ENCODE measurements at places on chromosomes 2 and 18.

DNA sequence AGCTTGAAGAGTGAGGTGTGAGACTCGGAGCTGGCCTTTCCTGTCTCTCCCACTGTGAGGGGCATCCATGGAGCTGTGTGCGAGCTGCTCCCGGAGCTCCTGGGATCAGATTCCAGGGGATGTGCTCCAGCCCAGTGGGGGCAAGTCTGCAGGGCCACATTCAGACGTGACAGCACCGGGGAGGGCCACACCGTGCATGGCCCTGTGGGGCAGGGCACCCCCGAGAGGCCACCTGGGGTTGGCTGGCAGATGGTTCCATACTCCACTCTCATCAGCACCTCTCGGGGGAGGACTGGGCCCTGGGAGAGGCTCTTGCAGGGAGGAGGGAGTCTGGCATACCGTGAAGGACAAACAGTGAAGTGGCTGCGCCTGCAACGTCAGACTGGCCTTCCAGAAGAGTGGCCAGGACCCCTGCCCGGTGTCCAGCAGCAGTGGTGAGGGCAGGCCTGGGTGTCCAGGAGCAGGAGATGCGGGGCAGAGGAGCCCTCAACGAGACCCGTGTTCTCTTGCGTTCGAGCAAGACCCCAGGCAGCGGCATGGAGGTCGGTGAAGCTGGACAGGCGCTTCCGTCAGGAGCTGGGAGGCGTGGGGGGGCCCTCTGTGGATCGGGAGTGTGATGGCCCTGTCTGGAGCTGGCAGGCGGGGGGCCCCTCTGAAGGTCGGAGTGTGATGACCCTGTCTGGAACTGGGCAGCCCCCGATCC lies 84.3 kb downstream of the ASB1 start:
- DNase-seq: no peak

DNA sequence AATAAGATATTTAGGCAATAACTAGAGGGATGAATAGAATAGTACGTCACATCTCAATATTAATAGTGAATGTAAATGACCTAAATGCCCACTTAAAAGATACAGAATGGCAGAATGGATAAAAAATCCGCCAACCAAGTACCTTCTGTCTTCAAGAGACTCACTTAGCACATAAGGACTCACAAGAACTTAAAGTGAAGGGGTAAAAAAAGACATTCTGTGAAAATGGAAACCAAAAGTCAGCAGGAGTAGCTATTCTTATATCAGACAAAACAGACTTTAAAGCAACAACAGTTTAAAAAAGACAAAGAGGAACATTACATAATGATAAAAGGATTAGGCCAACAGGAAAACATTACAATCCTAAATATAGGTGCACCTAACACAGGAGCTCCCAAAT lies 56.7 kb upstream of the DSC1 start:
- no peak for DNase-seq

DNA sequence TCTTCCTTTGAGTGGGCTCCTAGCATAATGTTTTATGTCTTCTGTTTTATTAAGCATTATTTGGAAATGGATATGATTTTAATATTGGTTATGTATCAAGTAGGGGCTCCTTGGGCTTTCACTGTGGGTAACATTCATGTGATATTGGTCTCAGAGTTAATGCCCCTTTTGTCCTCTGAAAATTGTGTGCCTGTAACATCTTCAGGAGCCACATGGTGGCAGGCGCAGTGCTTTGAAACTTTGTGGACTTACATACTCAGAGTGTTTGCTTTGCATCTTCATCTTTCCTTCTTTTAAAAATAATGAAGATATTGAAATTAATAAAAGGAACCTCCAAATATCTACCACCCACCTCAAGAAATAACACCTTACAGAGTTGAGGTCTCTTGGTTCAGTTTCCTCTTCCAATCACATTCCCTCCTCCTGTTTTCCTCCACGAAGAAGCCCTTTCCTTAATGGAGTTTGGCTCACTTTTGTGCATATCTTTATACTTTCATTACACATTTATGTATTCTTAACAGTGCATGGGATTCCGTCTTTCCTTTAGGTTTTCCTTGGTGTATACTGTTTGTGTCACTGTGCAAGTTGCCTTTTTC lies 73.5 kb downstream of the LIMS1 start:
- no peak for DNase-seq

- no peak for DNase-seq
Observed at GRCh38 chr18:61079714-61080113, 253.5 kb upstream of the CDH20 start.

DNA sequence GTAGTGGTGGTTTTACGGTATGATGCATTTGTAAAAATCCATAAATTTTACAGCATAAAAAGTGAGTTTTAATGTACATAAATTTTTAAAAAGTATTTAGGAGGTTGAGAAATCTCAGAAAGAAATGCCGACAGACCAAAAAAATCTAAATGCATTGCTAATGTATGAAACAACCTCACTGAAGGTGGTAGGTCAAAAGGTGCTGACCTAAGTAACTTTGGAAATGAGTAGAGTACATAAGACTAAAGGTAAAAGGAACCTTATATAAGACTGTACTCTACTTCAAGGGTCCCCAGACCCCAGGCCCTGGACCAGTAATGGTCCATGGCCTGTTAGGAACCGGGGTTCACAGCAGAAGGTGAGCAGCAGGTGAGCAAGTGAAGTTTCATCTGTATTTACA lies 163.4 kb downstream of the COL6A3 start:
- no peak for DNase-seq

DNA sequence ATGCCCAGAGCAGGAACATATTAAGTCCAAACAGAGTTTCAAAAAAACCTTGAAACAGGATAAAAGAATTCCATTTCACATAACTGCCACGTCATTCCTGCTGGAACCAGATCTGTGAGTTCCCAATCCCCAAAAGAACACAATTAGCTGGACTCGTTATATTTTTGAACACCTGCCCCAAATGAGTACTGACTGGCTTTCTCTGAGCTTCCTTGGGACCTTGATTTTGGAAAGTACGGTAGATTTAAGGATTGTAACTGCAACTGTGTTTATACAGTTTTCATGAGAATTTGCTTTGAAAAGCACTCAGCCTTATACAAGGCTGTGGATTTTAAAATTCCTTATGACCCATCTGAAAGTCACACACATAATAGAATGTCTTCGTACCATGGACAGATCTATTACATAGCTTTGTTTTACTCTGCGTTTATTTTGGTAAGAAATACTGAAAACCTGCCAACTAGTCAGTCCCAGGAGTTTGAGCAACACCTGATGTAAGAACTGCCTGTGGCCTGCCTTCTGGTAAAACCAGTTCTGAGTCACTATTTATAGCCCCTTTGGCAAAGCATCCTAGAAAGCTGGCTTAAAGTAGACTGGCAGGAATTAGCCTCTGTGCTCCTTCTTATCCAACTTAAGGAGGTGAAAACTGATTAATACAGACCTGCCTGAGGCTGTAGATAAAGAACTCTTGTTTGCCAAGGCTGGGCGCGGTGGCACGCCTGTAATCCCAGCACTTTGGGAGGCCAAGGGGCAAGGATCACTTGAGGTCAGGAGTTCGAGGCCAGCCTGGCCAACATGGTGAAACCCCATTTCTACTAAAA lies 48.1 kb downstream of the MERTK start:
- no peak for DNase-seq

GRCh38 chr2:9010866-9011265 lies 7.4 kb upstream of the MBOAT2 start:
- no peak for DNase-seq

GRCh38 chr2:52311862-52312261 lies 1279.9 kb upstream of the NRXN1 start:
- no peak for DNase-seq

- no peak for DNase-seq
Observed at GRCh38 chr2:127650041-127650784, 4.3 kb downstream of the GPR17 start.

GRCh38 chr18:49168281-49168985 lies 217.7 kb upstream of the SMAD7 start:
- no peak for DNase-seq

- DNase-seq: no peak
Observed at GRCh38 chr2:27160191-27160590, 11.4 kb downstream of the TCF23 start.

GRCh38 chr2:40752796-40753195 lies 300.9 kb upstream of the SLC8A1 start:
- no peak for DNase-seq

- DNase-seq: no peak
Observed at GRCh38 chr2:767440-767839, 90.2 kb upstream of the TMEM18 start.

DNA sequence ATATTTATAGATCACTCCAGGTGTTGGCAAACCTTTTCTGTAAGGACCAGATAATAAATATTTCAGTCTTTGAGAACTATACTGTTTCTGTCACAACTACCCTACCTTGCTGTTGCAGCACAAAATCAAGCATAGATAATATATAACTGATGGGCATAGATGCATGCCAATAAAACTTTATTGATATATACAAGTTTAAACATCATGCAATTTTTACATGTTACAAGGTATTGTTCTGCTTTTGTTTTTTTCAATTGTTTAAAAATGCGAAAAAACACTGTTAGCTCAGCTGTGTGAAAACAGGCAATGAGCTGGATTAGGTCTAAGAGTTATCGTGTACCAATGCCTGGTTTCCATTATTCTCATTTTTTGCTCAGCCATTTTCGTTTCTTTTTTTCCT lies 47.6 kb upstream of the FN1 start:
- no peak for DNase-seq

- DNase-seq: no peak
Observed at GRCh38 chr2:158120664-158121641, 19.3 kb downstream of the UPP2 start.

DNA sequence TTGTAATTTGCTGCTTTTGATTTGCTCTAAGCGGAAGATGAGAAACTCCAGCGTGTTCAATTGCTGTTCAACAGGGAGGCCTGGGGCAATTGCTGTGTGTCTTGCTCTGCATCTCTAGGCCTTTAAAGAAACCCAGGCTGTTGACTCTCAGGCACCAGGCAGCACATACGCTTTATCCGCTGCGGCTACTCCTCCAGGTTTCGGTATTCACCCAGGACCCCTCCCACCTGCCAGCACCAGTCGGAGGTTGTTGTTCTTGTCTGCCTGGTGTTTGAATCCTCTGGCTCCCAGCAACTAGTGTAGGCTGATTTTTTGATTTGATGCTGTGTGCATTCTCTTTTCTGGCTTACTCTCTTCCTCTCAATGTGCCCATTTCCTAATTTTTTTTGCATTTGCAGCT lies 383.1 kb downstream of the TSN start:
- no peak for DNase-seq

- DNase-seq: no peak
Observed at GRCh38 chr2:86617153-86617552, 6.5 kb downstream of the RNF103 start.

DNA sequence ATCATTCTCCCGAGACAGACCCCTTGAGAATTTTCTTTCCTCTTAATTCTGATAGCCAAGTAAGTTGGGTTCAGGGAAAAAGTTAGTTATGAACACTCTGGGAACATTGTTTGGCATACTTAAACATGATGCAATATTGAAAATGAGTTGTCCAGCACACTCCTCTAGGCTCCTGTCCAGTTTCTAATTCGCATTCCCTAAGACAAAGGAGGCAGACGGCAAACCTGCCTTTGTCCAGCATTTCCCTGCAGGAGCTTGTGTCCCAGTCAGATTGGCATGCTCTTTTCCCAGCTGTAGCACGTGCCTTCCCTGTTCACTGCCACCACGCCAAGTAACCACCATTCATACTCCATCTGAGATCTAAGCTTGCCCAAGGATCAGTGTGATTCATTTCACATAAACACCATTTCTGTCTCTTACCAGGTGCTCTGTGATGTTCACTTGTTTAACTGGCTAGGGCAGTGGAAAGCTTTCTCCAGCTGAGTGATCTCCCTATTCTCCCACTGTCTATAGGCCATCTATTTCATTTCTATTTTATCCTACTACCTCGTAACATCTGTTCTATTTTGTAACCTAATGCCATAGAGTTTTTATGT lies 150.0 kb upstream of the EPB41L3 start:
- DNase-seq: peak; percentile 70

DNA sequence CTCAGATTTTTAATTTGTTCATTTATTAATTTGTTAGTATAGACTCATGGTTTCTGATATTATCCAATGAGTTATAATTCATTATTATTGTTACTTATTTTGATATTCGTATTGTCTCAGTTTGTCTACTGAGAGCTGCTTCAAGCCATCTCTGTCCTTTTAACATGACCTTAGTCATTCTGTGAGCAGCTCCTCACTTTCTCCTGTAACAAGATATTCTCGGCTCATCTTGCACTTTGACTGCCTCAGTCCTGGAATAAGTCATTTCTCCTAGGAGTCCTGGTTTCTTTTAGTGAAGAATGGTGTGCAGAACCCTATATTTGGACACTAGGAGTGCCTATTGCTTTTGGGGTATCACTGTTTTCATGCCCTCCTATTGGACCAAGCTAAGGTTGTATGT lies 13.2 kb downstream of the ASB1 start:
- no peak for DNase-seq

GRCh38 chr2:109000738-109001137 lies 11.7 kb upstream of the EDAR start:
- DNase-seq: no peak

GRCh38 chr2:179898873-179899272 lies 37.5 kb upstream of the ZNF385B start:
- no peak for DNase-seq

- no peak for DNase-seq
Observed at GRCh38 chr18:11518788-11519685, 90.4 kb upstream of the SLC35G4 start.

- no peak for DNase-seq
Observed at GRCh38 chr2:100765481-100765880, 54.5 kb upstream of the NPAS2 start.

- DNase-seq: no peak
Observed at GRCh38 chr2:161177969-161178368, 17.7 kb downstream of the TANK start.

- DNase-seq: no peak
Observed at GRCh38 chr2:231223458-231223976, 25.1 kb downstream of the ARMC9 start.

DNA sequence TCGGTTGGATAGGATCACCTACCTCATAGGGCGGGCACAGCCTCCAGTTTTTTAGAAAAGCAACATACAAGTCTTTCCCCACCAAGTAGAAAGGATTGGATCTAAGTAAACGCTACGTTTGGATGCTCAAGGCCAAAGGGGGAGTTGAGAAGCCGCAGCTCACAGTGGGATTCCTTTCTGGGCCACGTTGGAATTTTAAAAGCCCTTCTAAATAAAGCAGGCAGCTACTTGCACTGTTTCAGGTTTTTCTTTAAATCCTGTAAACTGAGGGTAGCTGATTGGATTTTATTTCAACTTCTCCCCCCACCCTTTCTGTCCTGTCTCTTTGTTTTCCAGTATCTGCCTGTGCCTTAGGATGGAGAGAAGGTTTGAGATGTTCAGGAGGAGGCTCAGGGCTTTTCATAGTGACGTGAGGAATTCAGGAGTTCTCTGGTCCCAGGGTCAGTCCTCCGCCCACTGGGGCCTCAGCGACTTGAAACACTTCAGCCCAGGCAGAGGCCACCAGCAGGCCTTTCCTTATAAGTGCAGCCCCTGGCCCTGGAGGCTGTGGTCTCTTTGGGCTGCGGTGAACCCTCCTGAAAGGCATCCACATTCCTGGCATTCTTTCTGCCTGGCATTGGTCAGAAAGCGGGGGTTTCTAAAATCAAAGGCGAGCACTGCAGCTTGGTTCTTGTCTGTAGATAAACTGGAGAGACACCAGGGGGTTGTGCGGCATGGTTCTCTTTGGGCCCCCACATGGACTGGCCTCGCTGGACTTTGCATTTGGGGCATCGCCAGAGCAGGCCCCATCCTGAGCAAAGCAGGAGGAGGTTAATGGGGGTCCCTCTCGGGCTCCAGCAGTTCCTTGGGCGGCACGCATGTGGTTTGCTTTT lies 44.5 kb downstream of the SH3BP4 start:
- no peak for DNase-seq
